ENCODE measurements at places on chromosomes 7 and 10.

- no peak for DNase-seq
These were observed 243.0 kb upstream of the GLI3 start for GRCh38 chr7:42479816-42480633.

- DNase-seq: peak; percentile 81
These were observed 23.6 kb upstream of the ITGB8 start for GRCh38 chr7:20307119-20307518.

GRCh38 chr10:12749760-12750478, 251.6 kb downstream of the CCDC3 start:
- no peak for DNase-seq

DNA sequence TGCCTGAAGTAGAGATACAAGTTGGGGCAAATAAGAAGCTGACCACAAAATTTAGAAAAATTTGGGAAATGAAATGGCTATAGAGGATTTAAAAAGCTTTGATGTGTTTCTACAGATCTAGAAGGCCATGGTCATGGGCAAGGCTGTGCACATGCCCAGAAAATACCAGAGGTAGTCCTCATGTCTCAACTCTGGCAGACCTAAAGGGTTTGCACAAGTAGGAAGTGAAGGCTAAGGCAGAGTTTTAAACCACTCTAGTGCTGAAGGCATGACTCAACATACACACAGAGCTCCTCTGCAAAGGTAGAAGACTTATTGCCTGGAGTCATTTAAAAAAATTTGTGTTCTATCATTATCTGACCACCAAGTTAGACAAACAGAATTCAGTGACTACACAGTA, 364.6 kb downstream of the CCSER2 start:
- no peak for DNase-seq

- no peak for DNase-seq
These were observed 329.3 kb downstream of the CACNA2D1 start for GRCh38 chr7:82114237-82114636.

DNA sequence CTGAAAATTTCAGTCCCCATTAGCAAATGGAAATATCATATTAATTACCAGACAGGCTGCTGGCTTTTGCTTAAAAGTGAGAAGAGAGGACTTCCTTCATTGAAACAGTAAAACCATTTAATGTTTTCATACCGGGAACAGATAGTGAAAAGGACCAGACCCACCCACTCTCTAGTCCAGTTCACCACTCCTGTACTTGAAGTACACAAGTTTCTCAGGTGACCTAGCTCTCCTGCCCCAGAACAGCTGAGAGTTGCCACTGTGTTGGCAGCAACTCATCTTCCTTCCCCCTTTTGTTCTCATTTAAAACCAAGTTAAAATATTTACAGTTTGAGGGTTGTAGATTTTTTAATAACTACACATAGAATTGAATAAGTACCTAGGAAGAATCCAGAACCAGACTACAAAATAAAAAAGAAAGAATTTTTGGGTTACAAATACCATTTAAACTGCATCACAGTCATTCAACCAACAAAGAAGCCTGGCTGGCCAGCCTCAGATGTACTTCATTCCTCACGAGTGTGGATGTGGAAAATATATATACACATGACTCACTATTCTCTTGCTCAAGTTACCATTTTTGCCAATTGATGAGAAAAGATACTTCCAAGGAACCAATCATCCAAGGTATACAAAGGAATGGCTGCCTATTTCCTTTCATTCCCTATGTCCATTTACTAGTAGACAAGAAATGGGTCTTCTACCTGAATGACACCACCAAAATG, 68.1 kb downstream of the VPS41 start:
- peak; percentile 72 for DNase-seq

DNA sequence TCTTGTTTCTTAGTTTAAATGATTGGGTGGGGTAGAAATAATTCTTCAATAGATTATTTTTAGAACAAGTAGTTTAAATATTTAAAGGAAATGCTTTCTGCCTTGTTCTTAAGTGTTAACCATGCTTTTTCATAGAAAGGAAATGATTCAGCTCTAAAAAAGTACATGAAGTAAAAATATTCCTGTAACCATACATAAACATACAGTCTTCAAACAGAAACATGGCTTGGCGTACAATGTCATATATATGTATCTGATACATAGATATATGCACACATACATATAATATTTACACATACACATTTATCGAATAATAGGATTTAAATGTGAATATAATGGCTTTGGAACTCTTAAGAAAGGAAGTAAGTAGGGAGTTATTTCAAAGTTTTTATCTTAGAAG, 84.4 kb downstream of the RUNDC3B start:
- peak; percentile 11 for DNase-seq

DNA sequence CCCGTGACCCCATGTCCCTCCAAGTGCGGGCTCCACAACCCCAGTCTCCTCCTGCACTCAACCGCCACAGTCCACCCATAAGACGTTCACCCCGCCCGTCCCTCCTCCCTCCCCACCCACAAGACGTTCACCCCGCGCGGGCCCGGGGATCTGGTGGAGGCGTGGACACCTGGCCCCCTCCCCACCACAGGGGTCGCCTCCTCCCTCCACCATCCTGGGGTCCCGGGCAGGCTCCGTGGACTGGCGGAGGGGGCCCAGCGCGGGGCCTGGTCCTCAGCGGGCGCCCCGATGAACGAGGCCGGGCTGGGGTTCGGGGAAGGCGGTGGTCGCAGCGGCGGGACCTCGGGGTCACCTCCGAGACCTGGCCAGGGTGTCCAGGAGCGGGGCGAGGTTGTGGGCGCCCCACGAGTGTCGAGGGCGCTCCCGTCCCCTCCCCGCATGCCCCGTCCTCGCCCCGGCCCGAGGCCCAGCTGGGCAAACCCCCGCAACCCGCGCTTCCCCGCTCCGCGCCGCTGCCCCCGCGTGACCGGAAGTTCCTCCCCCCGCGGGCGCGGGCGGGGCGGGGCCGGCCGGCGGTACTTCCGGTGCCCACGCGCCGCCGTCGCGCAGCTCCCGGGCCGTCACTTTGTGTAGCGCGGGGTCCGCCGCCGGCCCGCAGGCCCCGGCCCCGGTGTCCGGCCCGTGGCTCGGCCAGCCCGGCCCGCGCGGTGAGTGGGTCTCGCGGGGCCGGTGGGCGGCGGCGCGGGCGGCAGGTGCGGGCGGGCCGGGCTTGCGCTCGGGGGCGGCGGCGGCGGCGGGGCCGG, at the start of gene ZNF316:
TSS of gene ZNF316 (plus strand) at position 578 of the 803 bp plus-strand sequence. CDS start 5,092 bp downstream, outside the sequence.
- DNase-seq: peak; percentile 52

- DNase-seq: no peak
These were observed 25.1 kb upstream of the VPS41 start for GRCh38 chr7:38934051-38934450.

DNA sequence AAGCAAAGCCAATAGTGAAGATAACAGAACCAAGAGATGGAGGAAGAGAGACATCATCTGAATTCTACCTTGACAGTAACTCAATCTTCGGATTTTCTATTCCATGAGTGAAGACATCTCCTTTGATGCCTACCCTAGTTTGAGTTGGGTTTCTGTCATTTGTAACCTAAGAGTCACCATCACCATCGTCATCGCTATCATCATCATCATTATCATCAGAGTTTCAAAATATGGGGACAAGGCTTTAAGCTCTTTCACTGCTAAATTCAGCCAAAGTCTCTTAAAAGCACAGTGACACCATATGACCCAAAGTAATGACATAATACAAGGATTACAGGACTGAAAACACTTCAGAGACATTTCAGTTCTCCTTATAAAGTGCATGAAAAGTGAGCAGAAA, 57.2 kb downstream of the NEBL start:
- no peak for DNase-seq

- DNase-seq: no peak
These were observed 718.3 kb downstream of the GRID1 start for GRCh38 chr10:85648279-85648754.

DNA sequence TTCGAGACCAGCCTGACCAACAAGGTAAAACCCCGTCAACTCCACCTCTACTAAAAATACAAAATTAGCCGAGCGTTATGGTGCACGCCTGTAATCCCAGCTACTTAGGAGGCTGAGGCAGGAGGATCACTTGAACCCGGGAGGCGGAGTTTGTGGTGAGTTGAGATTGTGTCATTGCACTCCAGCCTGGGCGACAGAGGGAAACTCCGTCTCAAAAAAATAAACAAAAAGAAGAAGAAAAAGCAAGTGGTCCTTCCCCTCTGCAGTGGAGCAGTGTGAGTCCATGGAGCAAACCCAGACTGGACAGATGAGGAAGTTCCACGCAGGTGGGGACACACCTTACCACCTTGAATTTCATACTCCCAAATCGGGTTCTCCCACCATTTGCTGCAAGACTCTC, 13.1 kb upstream of the SERPINE1 start:
- no peak for DNase-seq

- DNase-seq: no peak
These were observed 137.0 kb downstream of the CD36 start for GRCh38 chr7:80775482-80775881.

DNA sequence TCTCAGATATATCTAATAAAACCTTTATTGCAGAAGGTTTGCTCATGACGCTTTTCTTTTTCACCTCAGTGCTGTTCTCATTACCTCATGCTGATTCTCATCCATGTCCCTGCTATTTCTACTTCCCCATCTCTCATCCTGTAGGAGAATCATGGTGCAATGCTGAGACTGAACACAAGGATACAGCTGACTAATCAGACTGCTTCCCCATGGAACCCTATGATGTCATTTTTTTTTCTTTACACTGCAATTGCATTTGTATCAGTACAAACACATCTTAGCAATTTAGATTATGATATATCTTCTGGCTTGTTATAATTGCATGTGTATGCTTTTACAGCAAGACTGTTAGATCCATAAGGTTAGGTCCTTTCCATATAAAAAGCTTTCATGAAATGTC, 93.7 kb downstream of the SEMA3A start:
- DNase-seq: peak; percentile 63

- no peak for DNase-seq
These were observed 40.8 kb upstream of the HGF start for GRCh38 chr7:81810476-81811155.

- no peak for DNase-seq
These were observed 97.3 kb downstream of the PDGFA start for GRCh38 chr7:422191-422885.

DNA sequence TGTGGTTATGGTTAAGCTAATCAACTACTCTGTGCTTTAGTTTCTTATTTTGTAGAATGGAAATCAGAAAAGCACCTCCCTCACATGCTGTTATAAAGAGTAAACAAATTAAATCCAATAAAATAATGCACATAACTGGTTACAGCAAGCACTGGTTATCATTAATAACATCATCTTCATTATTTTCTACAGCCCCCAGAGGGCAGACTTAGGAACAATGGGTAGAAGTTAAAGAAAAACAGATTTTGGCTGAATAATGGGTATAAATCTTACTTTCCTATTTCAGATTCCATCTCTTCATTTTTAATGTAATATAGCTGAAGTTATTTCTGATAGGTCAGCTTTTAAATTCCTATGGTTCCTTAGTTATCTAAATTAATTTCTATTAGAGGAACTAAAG, 126.5 kb downstream of the DOCK4 start:
- DNase-seq: peak; percentile 44

GRCh38 chr10:94105226-94105625, 111.5 kb downstream of the PLCE1 start:
- DNase-seq: no peak

GRCh38 chr7:39811161-39811614, 138.9 kb upstream of the CDK13 start:
- DNase-seq: peak; percentile 33

GRCh38 chr10:23408330-23408976, 30.4 kb upstream of the OTUD1 start:
- peak; percentile 64 for DNase-seq

DNA sequence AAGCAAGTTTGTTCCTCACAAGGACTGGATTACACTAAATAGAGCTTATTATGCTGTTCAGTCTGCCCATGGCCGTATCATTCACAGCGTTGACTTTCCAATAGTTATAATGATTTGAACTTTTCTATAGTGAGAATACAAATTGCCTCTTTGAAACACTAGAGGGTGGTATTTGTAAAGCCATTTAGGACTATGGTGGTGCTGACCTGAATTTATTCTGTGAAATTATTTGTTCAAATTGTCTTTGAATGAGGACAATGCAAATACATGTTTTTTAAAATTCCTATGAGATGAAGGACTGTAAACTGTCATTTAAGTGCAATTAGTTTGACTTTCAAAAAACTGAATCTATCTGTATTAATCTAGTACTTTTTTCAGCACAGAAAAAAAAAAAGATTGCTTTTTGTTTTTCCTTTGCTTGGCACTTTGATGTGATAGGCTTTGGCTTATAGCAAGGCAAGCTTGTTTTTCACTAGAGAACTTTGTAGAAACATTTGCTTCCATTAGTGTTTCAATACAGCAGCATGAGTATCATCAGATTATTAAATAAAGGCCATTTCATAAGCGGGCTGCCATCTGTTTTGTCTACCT, 122.7 kb upstream of the TMEM229A start:
- DNase-seq: peak; percentile 41

- DNase-seq: no peak
These were observed 615.8 kb downstream of the CCSER2 start for GRCh38 chr10:84944187-84944586.

- DNase-seq: peak; percentile 42
These were observed at the start of gene PRKCQ for GRCh38 chr10:6579904-6580278. Gene PRKCQ (minus strand): TSS chr10:6580276. CDS start chr10:6515135, 65,141 bp downstream.

- no peak for DNase-seq
These were observed 69.1 kb downstream of the SHH start for GRCh38 chr7:155743177-155743576.

- no peak for DNase-seq
These were observed 8.7 kb upstream of the CALHM1 start for GRCh38 chr10:103467406-103467805.

- DNase-seq: peak; percentile 11
These were observed 152.0 kb upstream of the SLC13A1 start for GRCh38 chr7:123351516-123352505.

- DNase-seq: peak; percentile 94
These were observed 176.6 kb downstream of the PARD3 start for GRCh38 chr10:34638406-34639054.

- no peak for DNase-seq
These were observed 4.3 kb downstream of the CLIP2 start for GRCh38 chr7:74293577-74293908.

DNA sequence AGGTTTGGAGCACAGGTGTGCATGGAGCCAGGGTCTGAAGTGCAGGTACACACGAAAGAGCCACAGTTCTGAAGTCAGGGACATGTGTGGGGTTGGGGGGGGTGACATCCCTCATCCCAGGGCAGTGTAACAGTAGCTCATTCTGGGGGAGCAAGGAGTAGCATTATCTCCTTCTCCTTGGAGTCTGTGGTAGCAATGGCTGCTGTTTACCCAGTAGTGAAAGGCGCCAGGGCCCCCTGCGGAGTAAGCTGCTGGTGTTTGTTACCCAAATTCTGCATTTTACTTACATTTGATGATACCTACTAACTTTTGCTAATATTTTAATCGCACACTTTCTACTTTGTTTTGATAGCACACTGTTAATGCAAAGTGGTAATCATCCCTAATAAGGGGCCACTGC, 665.5 kb downstream of the GATA3 start:
- DNase-seq: no peak

All from fibroblast of pulmonary artery (primary cell).